Mucosa of gallbladder (tissue), 1 donor: ENCODE measurements at places on chromosomes 4 and X.

GRCh38 chr4:26356081-26356501 is 35.3 kb downstream of the RBPJ start:
- DNase-seq: no peak

DNA sequence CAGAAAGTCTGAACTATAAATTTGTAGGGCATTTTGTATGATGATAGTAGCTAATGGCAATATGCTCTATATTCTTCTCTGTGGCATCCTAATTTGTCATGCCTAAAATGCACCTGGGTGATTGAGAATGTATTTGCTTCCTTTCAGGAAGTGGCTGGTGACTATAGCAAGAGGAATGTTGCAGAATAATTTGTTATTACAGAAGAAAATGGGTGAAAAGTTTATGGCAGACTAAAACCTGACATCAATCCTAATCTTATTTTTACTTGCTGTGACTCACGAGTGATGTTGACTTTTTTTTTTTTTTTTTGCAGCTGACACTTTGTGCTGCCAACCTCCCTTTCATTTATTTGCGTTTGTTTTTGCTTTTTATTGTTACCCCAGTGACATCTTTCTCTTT is 141.1 kb downstream of the MSL3 start:
- no peak for DNase-seq

- no peak for DNase-seq
Observed at GRCh38 chr4:117893207-117893606, 141.1 kb upstream of the NDST3 start.

DNA sequence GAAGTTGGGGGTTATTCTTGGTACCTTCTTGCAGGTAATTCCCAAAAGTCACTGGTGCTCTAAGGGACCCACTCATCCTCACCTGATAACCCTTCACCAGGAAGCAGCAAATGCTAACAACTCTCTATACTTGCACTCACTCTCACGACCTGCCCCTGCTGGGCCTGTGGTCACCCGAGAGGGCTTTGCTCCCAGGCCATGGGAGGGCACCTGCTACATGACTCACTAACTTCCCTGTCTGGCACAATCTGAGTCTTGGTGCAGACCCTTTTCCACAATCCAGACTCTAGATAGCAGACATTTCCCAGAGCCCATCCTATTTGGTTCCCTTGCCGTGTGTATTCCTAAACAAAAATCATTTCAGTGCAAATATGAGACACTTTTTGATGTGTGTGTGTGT is 403.8 kb upstream of the FAT1 start:
- no peak for DNase-seq

DNA sequence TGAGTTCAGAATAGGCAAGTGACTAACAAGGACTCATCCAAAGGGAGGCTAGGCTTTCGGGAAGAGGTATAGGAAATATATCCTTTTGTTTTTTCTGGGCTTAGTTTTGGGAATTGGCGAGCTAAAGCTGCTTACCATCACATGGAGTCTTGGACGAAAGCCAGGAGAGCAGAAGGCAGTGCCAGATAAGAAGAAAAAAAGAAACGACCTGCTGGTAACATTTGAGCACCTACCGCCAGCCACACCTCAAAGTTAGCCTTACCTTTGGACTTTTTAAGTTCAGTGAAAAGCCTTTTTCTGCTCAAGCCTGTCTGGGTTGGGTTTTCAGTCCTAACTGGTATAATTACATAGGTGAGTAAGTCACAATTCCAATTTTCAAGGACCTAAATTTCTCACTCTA is 85.1 kb upstream of the LCORL start:
- peak; percentile 69 for DNase-seq

- DNase-seq: peak; percentile 62
Observed at GRCh38 chr4:2798399-2799223, 5.7 kb downstream of the SH3BP2 start.

DNA sequence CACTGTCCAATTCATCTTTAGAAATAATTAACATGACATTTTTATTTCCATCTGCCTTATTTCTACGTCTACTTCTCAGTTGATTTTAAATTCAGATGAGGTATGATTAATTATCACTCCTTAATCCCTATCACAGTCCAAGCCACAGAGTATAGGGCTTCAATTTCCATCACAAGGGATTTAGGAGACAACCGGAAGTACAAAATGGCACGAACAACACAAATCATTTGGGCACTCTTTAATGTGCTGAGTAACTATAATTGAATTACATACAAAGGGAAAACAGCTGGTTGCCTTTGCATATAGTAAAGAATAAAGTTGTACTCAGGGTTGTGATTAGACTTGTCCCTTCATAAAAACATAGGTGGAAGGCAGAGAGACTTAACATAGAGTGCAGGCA is 290.4 kb upstream of the MAGEB16 start:
- DNase-seq: no peak

GRCh38 chrX:53714580-53715345 is 28.2 kb upstream of the HUWE1 start:
- DNase-seq: peak; percentile 14

DNA sequence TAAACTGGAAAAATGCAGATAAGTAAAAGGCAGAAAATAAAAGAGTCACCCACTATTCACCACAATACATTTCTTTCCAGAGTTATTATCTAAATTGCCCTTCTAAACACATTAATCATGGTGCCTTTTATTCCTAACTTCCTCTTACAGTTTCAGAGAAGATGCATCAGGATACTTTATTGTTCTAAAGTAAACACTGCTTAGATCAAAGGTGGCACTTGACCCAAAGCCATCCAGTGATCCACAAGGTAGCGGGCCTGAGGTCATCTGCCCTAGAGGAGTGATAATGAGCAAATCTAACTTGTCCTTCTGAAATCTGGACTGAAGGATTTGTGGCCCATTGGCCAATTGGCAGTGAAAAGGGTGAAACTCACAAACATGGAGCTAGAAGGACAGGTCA is 12.0 kb upstream of the TMEM154 start:
- DNase-seq: no peak

- no peak for DNase-seq
Observed at GRCh38 chrX:100328351-100328750, 81.7 kb downstream of the PCDH19 start.

DNA sequence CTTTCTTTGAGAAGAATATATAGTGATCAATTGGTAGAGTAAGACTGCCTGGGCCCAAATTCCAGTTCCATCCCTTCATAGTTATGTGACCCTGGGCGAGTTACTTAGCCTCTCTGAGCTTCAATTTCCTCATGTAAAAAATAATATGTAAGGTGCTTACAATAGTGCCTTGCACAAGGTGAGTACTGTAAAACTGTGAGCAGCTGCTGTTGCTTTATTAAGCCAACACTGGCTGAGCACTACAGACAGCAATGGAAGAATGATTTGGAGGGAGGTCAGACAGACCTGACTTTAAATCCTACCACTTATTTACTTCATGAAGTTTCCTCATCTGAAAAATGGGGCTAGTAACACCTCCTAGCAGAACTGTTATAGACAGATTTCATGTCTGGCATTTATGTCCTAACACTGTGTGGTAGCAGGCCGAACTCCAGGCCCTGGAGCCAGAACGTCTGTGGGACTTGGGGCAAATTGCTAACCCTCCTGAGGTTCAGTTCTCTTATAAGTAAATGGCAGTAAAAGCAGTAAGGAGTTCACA is 53.8 kb downstream of the RNF150 start:
- no peak for DNase-seq

DNA sequence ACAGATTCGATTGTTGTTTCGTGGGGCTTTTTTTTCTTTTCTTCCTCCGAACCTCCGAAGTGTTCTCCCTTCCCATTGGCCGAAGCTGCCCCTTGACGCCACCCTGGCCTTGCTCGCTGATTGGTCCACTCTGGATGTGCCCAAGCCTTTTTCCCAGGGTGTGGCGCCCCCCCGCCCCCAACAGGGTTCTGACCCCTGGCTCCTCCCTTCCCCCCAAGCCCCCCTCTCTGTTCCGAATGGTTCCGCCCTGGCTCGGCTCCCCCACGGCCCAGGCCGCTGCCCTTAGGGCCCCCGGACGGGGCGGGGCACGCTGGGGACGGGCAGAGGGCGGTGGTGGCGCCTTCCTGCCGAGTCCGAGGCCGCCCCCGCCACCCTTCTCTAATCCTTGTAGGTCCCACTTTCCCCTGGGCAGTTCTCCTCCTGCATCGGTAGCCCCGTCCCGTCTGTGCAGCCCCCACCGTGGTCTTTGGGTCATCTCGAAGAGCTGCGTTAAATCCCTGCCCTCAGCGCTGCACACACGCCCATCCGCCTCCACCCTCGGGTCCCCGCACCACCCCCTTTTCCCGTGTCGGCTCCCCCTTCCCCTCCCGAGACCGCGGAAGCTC is 25.5 kb downstream of the UTP14A start:
- DNase-seq: peak; percentile 90

- DNase-seq: no peak
Observed at GRCh38 chr4:32879913-32880312, 2159.7 kb downstream of the PCDH7 start.

DNA sequence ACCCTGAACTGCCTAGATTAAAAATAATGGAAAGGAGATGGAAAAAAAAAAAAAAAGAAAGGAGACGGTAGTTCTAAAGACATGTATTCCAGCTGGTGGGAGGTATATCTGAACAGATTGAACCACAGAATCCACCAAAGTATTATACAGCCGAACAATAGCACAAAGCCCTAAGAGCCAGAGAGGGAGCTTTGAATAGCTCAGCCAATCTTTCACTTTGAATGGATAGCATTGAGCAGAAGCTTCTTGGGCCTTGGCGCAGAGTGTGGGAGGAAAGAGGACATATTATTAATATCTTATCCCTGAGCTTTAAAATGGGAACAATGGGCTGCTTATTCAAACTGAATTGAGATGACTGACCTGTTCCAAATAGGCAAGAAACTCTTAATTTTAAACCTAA is 147.8 kb upstream of the PAQR3 start:
- DNase-seq: no peak

- no peak for DNase-seq
Observed at GRCh38 chr4:88866862-88867550, 169.4 kb upstream of the NAP1L5 start.

GRCh38 chrX:134641346-134641745 is 16.9 kb downstream of the PLAC1 start:
- no peak for DNase-seq

GRCh38 chrX:2700405-2701320 is 9.6 kb downstream of the CD99 start:
- no peak for DNase-seq

GRCh38 chr4:57945298-57945697 is 835.1 kb upstream of the IGFBP7 start:
- no peak for DNase-seq

DNA sequence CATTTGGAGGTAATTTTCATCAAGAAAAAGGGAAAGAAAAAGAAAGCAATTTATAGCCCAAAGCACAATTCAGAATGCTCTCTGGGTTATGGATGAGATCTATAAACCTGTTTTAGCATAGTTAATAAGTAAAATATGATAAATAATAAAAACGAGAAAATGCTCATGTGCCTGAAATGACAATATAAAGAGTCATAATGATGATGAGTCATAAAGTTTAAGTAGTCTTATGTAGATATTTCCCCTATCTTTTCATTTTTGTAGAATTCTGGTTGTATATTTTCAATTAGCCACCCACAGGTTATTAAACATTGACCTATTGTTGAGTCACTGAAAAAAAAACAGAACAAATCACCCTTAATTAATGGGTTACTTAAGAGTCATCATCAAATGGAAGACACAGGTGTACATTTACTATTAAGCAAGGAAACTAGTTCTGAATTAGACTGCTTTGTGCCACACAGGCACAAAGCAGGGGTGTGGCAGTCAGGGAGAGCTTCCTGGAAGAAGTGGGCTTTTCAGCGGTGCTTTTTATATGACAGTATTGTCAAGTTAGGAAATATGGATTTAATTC is 29.3 kb downstream of the BEND4 start:
- no peak for DNase-seq

- DNase-seq: no peak
Observed at GRCh38 chrX:97398030-97398551, 514.4 kb downstream of the RPA4 start.

GRCh38 chr4:113524096-113524495 is 237.4 kb downstream of the CAMK2D start:
- DNase-seq: no peak

DNA sequence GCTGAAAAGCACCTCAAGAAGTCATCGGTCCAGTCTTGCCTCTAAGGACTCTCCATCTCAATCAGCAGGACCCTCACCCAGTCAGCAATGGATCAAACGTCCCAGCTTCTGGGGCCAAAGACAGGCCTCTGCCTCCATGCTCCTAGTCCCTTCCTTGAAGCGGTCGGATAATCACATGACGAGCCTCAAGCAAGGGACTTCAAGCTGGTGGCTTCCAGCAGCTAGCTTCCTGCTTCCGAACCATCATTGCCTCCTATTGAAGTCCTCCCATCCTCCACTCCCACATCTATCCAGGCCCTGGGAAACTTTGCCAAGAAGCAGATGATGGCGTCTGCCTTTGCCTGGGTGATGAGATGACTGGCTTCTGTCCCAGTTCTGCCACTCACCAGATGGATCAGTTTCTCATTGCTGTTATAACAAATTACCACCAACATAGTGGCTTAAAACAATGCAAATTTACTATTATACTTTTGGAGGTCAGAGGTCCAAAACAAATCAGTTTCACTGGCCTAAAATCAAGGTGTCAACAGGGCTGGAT is 135.2 kb upstream of the MAMLD1 start:
- no peak for DNase-seq

DNA sequence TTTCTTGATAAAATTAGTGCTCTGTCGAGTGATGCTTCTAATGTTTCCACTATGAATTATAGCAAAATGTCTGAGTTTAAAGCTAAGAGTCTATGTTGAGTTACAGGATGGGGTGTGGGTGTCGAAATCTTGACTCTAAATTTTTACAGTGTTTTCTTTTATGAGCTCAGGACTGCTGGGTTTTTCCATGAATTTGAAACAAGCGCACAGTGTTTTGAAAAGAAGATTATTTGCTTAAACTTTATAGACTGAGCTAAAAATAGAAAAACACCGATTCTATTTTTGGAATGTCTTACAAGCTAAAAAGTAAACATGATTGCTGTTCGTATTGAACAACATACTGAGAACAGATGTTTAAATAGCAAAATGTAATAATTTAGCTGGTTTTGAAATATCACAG is 7.5 kb downstream of the PTTG2 start:
- no peak for DNase-seq

- no peak for DNase-seq
Observed at GRCh38 chr4:168731006-168731636, 234.3 kb downstream of the PALLD start.

- peak; percentile 86 for DNase-seq
Observed at GRCh38 chr4:94406668-94407437, 44.9 kb upstream of the PDLIM5 start.

- DNase-seq: no peak
Observed at GRCh38 chr4:3387154-3387942, 54.4 kb upstream of the HGFAC start.

DNA sequence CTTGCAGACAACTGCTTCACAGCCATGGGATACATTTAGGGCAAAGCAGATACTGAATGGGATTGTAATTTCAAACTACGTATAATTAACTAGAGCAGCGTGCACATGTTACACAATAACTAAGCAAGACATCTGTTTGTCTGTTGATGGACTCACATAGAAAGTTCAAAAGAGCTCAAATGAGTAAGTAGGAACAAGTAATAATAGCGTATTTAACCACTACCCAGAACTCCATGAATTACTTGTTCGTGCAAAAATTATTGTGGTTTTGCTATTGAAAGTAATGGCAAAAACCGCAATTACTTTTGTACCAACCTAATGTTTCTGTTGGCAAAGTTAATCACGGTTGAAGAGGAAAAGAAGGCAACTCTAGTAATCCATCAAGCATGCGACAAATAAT is 825.4 kb downstream of the PCDH18 start:
- no peak for DNase-seq

- no peak for DNase-seq
Observed at GRCh38 chrX:130826249-130826648, 76.8 kb downstream of the ENOX2 start.

- no peak for DNase-seq
Observed at GRCh38 chrX:1202251-1202650, 10.2 kb downstream of the CRLF2 start.
